Stimulated activated CD4-positive, alpha-beta T cell treated with anti-CD3 and anti-CD28 coated beads, Interleukin-2, amount 100 ng/mL, for 4 hours (primary cell): ENCODE measurements at places on chromosomes 6 and 20.

DNA sequence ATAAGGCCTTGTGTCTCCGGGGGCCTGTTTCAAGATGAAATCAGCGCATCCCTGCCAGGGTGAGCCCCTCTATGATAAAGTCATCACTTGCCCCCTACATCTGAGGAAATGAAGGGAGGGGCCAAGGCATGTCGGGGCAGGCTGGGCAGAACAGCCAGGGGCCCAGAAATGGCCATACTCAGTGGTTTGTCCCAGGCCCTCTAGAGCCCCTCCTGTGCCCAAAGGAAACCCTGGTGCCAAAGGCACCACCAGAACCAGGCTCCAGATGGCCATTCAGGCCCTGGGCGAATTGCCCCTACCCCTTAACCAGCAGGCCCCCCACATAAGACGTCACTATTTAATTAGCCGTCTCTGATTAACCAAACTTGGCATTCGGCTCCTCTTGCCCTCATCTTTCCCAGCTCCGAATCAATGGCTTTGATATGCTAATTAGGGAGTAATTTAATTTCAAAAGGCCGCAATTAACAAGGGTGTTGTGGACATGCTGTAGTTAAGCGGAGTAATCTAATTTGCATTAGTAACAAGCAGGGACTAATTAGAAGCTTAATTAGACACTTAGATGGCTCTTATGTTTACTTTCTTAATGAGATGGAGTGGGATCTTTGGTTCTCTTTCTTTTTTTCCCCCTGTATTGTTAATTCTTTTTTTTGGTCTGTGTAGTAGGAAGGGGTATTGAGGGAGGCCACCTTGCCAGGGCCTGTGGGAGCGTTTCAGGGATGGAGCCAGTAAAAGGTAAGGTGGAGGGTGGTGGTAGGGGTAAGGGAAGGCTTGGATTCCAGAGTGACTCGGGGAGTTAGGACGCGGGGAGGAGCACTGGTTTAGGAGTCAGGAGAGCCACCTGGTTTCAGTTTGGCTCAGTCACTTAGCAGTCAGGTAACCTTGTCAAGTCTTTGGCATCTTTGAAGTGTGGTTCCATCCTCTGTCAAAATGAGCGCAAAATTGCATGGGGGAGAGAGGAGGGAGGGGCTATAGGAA lies 9.4 kb downstream of the FOXP4 start:
- DNase-seq = no peak

DNA sequence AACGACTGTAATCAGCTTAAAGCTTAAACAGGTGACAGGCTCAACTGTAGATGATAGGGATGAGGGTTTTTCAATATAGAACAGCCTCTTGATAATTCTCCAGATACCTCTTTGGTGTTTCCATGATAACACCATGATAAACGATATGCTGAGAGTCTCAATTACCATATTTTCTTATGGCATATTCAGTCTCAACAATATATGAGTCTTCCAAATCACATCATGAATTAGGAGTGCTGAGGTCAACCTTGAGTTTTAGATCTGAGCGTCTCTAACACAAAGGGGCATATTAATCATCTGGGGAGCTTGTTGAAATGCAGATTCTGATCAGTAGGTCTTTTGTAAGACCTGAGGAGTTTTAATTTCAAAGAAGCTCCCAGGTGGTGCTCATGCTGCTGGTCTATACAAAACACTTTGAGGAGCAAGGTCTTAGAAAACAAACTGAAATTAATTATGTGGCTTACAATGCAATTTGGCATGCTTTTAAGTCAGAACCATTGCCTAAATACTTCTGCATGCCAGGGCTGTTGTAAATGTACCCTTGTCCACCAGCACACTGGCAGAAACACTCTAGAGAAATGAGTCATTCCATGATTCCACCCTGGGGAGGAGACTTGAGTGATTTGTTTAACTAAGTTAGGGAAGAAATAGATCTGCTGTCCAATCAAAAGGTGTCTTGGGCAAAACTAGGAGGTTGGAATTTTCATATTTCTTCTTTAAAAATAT lies 49.6 kb downstream of the PTCHD4 start:
- DNase-seq = no peak

DNA sequence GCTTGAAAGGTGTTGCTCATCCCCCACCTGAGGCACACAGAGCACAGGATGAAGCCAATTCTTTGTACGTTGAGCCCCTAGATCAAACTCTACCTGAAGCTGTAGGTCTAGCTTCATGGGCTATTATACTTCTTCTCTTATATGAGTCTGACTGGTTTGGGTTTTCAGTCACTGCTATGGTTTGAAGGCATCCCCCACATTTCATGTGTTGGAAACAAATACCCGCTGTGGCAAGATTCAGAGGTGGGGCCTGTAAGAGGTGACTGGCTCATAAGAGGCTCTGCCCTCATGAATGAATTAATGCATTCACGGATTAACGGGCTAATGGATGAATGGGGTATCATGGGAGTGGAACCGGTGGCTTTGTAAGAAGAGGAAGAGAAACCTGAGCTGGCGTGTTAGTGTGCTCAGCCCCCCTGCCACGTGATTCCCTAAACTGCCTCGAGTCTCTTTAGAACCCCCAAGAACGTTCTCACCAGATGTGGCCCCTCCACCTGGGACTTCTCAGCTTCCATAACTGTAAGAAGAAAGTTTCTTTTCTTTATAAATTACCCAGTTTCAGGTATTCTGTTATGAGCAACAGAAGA lies 39.2 kb downstream of the PREX1 start:
- no peak for DNase-seq

DNA sequence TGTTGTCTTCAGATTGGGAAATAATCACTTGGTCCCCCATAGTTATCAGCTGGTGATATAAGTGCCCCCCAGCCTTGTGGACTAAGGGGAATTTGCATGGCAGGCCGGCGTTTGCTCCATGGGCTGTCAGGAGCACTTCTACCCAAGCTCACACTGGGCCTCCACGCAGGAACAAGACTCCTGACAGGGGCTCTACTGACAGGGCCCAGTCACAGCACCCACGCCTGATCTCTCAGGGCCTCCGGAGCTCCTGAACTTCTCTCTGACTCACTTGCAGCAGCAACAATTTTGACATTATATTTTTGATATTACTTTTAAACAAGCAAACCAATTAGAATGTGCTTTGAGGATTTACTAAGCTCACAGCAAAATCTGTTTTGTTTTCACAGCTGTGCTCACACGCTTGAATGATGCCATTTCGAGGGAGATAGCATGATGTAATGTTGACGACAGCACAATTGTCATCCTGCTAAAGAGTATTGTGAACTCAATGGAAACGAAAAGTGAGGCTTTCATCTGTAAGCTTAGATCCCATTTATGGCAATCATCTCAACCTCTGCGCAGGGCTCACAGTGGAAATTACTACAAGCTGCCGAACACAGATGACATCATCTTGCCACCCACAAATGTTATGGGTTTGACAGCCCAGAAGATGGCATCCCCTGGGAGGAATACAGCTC lies 28.7 kb upstream of the TXNDC5 start:
- no peak for DNase-seq

GRCh38 chr6:90098001-90098531 lies 198.6 kb downstream of the BACH2 start:
- DNase-seq = no peak

DNA sequence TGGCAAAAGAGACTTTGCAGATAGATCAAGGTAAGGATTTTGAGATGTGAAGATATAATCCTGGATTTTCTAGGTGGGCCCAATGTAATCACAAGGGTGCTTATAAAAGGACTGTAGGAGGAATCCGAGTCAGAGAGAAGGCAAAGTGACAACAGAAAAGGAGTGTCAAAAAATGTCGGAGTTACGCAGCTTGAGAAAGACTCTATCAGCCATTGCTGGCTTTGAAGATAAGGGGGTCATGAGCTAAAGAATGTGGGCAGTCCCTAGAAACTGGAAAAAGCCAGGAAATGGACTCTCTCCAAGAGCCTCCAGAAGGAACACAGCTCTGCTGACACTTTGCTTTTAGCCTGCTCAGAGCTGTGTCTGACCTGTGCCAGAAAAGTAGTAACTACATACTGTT lies 8.7 kb upstream of the RWDD1 start:
- no peak for DNase-seq

DNA sequence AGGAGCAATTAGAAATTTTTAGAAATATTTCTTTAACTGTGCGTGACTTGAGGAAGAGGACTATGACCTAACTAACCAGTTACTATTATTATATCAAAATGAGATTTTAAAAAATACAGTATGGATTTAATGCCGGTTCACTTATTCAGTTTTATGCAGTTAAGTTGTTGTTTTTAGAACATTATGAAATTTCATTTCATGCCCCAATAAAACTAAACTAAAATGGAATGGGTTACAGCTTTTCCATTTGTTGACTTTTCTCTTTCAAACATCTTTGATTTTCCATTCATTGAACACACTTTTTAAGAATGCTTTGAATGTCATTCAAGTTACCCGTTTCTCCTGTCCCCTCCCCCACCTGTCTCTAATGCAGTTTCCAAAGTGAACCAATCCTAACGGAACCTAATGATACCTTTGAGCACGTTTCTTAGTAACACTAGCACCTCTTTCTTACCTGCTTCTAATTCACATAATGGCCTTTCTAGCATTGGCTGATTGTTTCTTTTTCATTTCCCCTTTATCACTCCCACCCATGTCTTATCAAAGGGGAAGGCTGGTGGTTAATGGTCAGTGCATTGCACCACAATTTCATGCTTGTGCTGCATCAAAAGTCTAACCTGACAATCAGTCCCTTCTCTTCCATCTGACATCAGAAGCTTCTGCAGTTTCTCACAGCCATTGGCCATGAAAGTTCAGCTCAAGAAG lies 262.2 kb upstream of the TAB2 start:
- DNase-seq = no peak

GRCh38 chr20:20413810-20414281 lies 45.9 kb downstream of the INSM1 start:
- no peak for DNase-seq

DNA sequence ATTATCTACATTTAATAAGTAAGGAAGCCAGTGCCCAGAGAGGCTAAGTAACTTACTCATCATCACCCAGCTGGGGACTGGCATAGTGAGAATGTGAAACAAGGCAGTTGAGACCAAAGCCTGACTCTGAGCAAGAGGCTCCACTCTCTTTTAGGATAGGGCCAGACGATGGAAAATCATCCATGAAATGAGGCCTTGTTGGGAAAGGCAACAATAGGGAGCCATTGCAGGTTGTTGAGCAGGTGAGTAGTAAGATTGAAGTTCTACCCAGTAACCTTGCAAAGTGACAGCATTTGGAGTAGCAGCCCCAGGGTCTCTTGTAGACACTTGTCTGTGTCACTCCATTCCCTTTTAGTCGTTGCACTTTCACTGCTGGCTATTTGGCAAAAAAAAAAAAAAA lies 2.5 kb upstream of the CPNE5 start:
- no peak for DNase-seq

GRCh38 chr6:10404799-10405512 lies 9.9 kb downstream of the TFAP2A start:
- no peak for DNase-seq

DNA sequence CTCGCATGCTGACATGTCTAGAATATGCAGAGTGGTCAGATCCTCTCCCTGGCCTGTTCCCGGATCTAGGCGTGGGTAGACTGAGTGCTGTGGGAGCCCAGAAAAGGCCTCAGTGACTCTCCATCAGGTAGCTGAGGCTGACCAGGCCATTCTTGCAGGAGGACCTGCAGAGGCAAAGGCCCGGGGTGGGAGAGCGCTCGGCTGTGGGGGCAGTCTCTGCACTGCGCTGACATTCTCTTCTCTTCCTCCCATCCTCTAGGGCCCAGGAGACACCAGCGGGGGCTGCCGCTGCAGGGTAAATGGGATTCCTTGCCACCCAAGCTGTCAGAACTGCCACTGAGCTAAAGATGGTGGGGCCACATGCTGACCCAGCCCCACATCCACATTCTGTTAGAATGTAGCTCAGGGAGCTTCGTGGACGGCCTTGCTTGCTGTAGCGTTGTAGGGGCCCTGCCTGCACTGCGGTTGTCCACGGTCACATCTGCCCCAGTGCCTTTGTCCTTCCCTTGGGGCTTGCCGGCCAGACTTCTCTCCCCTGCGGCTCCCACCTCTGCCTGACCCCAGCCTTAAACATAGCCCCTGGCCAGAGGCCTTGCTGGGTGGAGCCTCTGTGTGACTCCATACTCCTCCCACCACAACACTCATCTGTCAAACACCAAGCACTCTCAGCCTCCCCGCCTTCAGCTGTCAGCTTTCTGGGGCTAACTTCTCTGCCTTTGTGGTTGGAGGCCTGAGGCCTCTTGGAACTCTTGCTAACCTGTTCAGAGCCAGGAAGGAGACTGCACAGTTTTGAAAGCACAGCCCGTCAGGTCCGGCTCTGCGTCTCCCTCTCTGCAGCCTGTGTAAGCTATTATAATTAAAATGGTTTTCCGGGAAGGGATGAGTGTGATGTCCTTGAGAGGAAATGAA lies 22.2 kb downstream of the RBCK1 start:
- no peak for DNase-seq

- no peak for DNase-seq
Observed at GRCh38 chr20:63889241-63890200, 5.4 kb upstream of the DNAJC5 start.

DNA sequence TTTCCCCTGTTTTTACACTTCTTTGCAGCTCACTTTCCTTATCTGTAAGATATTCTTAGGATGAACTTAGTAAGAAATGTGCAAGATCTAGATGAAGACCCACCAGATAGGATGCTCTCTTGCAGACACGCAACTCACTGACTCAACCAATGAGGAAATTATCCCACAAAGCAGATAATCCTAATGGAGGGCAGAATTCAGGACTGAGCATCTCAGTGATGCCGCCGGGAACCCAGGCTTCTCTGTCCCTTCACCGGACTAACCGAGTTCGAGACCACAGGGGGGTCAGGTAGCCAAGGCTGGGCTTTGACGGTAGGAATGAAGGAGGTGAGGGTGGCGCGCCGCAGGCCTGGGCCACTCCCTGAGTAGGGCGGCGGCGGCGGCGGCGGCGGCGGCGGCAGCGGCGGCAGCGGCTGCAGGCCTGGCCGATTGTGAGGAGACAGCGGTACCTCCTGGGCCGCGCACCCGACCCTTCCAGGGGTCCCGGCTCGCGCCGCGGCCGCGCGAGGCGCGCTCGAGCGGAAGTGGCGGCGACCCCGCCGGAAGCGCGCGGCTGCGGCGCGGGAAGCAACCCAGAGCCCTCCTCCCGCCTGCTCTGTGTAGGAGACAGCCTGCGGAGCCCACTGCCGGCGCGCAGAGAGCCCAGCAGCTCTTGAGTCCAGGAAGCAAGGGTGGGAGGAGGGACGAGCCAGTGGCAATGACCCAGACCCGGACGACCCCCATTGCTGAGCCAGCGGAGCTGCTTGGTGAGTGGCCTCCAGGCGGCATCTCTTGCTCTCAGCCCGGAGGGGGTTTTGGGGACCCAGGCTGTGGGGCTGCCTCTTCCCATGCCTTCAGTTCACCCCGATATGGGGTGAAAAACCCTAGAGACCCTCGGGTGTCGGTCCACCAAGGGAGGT lies at the start of gene KHDC1:
Gene KHDC1 (minus strand): TSS at position 526 of the 899 bp plus-strand sequence. CDS start 20,679 bp downstream, outside the sequence.
- DNase-seq = peak; percentile 28

DNA sequence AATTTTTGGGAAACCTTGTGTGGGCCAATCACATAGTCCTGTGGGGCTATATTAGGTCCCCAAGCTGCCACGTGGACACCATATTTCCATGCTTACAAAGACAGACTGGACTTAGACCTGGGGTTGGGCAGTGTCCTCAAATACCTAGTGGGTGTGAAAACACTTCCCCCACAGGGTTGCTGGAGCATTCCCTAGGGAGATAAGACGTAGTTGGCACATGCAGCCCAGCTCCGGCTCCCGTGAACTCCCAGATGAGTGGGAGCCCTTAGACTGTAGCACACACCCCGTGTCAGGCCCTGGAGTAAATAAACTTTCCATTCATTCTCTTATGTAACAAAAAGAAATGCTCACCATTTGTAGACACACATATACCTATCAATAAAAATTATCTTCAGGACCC lies 14.2 kb downstream of the KCNG1 start:
- DNase-seq = no peak

- no peak for DNase-seq
Observed at GRCh38 chr6:127124172-127124571, 5.7 kb downstream of the RSPO3 start.

- no peak for DNase-seq
Observed at GRCh38 chr20:32134026-32134425, 24.5 kb downstream of the TM9SF4 start.
